NCI-H1436 treated with DMSO at 0.1 percent for 48 hours (cell line): ENCODE measurements at places on chromosomes 7 and 10.

- no peak for DNase-seq
Observed at GRCh38 chr7:144728551-144728950, 107.3 kb downstream of the TPK1 start.

DNA sequence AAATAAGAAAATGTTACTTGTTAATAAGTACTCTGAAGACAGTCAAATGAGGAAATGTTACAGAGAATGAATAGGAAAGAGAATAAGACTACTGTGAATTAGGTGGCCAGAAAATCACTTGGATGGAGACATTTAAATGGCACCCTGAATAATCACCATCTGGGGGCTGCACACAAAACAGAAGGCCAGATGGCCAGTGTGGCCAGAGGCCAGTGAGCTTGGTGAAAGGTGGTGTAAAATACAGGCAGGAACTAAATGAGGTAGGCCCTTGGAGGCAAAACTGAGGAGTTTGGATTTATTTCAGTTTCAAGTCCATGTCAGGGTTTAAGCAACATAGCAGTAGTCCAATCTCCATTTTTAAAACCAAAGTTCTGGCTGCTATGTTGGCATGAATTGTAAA, 126.7 kb downstream of the TSPAN12 start:
- DNase-seq: no peak

- DNase-seq: no peak
Observed at GRCh38 chr10:7036951-7037350, 373.9 kb downstream of the SFMBT2 start.

DNA sequence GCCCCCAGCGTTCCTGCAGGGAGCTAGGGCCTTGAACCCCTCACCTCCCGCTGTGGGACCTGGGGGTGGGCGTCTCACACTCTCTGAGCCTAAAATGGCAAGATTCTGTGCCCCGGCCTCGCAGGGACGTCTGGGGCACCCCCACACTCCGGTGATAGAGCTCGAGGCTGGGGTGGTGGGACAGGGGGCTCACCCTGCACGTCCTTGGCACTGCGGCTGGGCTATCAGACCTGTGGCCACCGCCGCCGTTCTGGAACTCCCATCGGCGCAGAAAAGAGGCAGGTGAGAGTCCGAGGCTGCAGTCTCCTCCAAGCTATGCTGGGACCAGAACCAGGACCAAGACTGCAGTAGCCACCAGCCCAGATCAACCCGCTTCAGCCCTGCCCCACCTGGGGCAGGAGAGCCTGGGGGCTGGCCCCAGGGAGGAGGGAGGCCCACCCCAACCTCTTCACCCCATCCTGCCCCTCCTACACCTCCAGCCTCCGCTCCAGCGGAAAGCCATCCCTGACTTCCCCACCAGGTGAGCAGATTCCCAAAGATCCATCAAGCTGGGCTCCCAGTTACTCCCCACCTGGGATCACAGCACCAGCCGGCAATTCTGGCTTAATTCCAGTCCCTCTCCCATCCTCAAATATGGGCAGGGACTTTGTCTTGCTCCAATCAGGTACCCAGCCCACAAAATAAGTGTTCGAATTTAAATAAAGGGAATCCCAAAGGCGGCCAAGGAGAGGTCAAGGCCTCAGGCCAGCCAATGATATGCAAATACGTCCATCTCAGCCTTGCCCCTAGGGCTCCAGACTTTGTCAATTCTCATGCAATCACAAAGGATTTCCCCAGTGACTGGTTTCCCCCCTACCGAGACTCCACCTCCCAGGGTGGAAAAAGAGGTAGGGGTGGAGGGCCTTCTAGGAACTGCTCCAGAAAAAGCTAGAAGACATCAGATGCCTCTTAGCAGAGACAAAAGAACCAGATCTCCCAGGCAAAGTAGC, 16.4 kb downstream of the TNRC18 start:
- DNase-seq: no peak

DNA sequence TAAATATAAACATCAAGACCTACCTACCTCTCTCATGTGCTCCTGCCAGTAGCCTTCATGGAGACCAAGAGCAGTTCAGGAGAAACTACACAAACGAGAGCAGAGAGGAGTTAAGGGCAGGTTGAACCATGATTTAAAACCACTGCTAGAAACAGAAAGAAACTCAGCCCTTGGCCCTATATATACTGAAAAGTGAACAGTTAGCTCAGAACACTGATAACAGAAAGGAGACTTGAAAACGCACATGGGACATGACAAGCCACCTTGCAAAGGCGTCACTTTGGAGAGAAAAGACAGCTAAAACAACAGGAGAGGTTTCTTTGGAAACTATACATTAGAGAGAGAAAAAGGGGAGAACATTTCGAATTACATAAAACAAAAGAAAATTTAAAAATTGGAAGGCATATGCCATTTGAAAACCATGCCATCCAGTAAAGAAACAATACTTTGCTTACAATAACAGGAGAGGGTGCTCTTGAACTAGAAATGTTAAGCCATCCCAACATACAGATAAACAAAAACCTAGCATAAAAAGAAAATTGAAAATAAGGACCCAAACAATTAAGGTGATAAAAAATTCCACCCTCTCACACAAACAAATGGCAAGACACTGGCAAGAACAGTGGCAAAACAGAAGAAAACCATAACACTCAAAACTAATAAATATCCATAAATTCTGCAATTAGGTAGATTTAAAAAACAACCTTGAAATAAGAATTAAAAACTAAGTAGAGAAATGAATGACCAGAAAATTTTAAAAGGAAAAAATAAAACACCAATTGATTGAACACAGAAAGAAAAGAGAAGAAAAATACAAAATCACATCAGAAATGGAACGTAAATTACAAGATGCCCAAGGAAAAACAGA, 232.7 kb downstream of the IMMP2L start:
- no peak for DNase-seq

DNA sequence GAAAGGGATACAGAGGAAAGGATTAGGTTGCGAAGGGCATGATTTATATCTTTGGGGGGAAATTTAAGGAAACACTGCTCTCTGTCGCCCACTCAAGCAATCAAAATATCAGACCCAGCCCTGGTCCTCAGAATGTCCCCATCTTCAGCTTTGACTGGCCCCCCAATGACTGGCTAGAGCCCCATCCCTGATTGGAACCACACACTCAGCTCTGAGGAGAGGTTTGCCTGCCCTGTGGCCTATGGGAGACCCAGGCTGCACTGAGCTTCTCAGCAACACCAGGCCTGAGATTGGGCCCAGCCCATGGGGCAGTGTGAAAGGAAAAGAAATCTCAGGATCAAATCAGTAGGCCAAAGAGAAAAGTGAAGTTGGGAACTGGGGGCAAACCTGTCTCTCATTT, 69.5 kb downstream of the ADCYAP1R1 start:
- no peak for DNase-seq

- DNase-seq: no peak
Observed at GRCh38 chr10:32477499-32477898, 31.6 kb downstream of the CCDC7 start.

DNA sequence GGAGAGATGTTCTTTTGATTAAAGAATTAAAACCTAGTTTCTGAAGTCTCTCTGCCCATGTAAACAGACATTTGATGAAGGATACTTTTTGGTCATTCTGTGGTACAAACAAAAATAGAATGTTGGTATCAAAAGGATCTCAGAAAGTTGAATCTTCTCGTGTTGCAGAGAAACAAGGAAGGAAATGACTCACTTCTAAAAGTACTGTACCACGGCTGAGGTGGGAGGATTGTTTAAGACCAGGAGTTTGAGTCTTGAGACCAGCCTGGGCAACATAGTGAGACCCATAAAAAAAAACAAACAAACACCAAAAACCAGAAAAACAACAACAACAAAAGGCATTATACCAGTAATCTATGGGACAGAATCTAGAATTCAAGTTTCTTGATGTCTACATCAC, 69.7 kb downstream of the PRSS58 start:
- DNase-seq: no peak

DNA sequence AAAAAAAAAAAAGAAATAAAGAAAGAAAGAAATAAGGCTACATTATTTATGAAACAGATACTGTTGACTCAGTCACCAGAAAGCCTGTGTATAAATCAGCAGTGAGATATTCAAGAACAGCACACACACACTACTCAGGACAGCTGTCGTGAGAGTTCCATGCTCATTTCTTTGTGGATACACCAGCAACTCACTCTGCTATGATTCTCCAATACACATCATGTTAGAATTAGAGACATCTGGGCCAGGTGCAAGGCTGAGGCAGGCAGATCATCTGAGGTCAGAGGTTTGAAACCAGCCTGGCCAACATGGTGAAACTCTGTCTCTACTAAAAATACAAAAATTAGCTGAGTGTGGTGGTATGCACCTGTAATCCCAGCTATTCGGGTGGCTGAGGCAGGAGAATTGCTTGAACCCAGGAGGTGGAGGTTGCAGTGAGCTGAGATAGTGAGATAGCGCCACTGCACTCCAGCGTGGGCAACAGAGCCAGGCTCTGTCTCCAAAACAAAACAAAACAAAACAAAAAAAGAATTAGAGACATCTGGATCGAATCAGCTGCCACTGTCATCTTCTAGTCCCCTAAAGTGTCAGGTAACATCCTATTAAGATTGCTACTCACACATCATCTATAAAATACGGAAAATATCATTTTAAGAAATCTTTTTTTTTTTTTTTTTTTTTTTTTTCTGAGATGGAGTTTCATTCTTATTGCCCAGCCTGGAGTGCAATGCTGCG, 11.2 kb upstream of the NUPR2 start:
- DNase-seq: no peak

DNA sequence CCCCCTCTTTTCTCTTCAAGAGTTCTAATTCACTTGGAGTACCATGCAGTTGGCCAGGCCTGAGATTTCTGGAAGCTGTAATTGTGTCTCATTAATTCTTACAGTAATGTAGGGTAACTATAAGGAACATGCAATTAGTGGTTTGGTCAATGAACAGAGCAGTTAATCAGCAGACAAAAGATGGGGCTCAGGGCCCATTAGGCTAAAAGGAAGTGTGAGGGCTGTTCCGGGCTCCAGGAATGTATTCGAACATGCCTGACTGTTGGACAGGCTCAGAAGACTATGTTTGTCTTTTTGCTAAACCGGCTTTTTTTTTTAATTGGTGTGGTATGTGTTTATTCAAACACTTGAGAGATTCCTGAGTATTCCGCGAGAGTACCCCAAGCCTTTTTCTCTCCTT, 42.5 kb upstream of the FZD8 start:
- DNase-seq: peak; percentile 39

GRCh38 chr10:106474876-106475275, 689.6 kb downstream of the SORCS1 start:
- no peak for DNase-seq

DNA sequence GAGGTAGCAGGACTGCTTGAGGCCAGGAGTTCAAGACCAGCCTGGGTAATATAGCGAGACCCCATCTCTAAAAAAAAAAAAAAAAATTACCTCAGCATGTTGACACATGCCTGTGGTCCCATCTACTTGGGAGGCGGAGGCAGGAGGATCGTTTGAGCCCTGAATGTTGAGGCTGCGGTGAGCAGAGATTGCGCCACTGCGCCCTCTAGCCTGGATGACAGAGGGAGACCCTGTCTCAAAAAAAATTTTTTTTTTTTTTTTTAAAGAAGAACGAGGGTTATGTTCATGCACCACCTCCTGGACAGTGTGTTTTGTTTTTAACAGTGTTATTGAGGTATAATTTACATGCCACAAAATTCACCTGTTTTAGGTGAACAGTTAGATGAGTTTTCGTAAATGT, 51.1 kb upstream of the SEPHS1 start:
- no peak for DNase-seq

DNA sequence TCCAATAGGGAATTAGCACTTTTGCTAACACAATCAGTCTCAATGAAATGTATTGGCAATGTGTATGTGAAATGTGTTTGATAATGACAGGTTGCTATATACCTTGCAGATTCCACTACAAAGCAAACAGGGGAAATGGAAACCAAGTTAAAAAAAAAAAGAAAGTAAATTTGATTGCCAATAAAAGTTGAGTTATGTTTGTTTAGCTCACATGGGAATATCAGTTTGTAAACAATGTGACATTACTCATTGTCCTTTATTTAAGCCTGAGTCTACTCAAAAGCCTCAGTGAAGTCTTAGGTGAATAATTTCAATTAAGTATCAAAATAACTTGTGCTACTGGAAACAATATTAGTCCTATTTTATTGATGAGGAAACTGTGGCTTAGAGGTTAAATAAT, 285.2 kb downstream of the CACNA2D1 start:
- no peak for DNase-seq

GRCh38 chr10:89888321-89889070, 187.1 kb downstream of the KIF20B start:
- no peak for DNase-seq

DNA sequence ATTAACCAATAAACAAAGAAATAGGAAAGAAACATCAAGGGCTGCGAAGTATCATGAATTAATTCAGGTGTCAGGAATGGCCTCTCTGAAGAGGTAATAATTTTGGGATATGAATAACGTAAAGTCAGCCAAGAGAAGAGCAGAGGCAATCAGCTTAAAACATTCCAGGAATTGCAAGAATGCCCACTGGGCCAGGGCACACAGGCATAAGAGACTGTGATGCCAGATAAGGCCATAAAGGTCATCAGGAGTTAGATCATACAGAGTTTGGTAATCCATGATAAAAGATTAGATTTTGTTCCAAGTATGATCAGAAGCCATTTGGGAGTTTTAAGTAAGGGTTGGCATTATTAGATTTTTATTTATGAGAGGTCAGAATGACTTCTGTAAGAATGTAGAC, 53.2 kb upstream of the ABCB4 start:
- DNase-seq: no peak

DNA sequence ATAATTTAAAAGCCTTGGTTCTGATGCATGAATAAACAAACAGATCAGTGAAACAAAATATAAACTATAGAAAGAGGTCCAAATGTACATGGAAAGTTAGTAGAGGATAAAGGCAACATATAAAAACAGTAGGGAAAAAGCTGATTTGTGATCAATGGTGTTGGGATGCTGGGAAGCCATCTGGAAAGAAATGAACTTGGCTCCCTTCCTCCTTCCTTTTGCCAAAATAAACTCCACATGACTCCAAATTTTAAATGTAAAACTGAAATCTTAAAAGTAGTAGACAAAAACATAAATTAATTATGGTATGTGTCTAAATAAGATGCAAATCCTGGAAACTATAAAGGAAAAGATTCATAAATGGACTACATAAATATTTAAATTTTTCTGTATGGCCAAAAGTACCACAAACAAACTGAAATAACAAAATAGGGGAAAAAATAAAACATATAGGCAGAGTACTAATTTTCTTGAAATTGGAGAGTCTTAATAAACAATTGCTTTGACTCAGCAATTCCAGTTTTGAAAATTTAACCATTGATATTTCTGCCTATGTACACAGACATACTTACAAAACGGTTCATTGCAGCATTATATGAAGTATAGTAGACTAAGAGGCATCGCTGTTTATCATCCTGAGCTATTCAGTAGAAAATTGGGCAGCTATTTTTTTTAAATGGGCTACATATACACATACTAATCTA, 77.0 kb upstream of the TRIM24 start:
- no peak for DNase-seq

- DNase-seq: no peak
Observed at GRCh38 chr10:115818012-115818411, 455.0 kb downstream of the GFRA1 start.
